LHCN-M2 (cell line): ENCODE measurements at places on chromosomes 7 and 10. TPM values are rescaled to one million over a fixed set of nuclear protein-coding genes. Genes with fewer than 3 reads are reported as not detected.

The KLF14 gene
- not detected in 2 replicates for total RNA-seq

The RAB19 gene
- total RNA-seq: not detected in 2 replicates

The LRRD1 gene
- total RNA-seq: 0.06 TPM in 1 of 2 replicates, not detected in the other

The SPDYE2B gene
- not detected in 2 replicates for total RNA-seq

The PON1 gene
- total RNA-seq: 0.75 TPM in 1 of 2 replicates, not detected in the other

The PNLIPRP3 gene
- total RNA-seq: 0.06 TPM in 1 of 2 replicates, not detected in the other

The SFMBT2 gene
- total RNA-seq: not detected in 2 replicates

The STEAP4 gene
- 0.11 and 0.13 TPM in 2 replicates for total RNA-seq

The IRF5 gene
- total RNA-seq: 0.19 and 0.75 TPM in 2 replicates

The COL13A1 gene
- total RNA-seq: 1.5 and 2.6 TPM in 2 replicates

The DGKI gene
- 4.2 and 5.3 TPM in 2 replicates for total RNA-seq

The RBP4 gene
- total RNA-seq: 0.17 and 0.32 TPM in 2 replicates

The CPA4 gene
- 90.5 and 118 TPM in 2 replicates for total RNA-seq

The BAMBI gene
- 0.80 and 1.7 TPM in 2 replicates for total RNA-seq

The ELMO1 gene
- total RNA-seq: not detected in 2 replicates

The NUB1 gene
- 60.8 and 67.4 TPM in 2 replicates for total RNA-seq

The NRP1 gene
- 174 and 181 TPM in 2 replicates for total RNA-seq

The LMTK2 gene
- total RNA-seq: 8.3 and 11.1 TPM in 2 replicates

The NUTM2A gene
- 0.06 and 0.26 TPM in 2 replicates for total RNA-seq

The GPER1 gene
- total RNA-seq: 0.32 and 0.63 TPM in 2 replicates

The CTBP2 gene
- total RNA-seq: 51.1 and 51.9 TPM in 2 replicates

The PIP gene
- total RNA-seq: 0.69 TPM in 1 of 2 replicates, not detected in the other
